ENCODE measurements at places on chromosomes 4 and X.

GRCh38 chrX:12804655-12805054 lies 13.4 kb downstream of the PRPS2 start:
- DNase-seq: peak; percentile 23

GRCh38 chr4:94116842-94117241 lies 90.8 kb upstream of the SMARCAD1 start:
- DNase-seq: no peak

DNA sequence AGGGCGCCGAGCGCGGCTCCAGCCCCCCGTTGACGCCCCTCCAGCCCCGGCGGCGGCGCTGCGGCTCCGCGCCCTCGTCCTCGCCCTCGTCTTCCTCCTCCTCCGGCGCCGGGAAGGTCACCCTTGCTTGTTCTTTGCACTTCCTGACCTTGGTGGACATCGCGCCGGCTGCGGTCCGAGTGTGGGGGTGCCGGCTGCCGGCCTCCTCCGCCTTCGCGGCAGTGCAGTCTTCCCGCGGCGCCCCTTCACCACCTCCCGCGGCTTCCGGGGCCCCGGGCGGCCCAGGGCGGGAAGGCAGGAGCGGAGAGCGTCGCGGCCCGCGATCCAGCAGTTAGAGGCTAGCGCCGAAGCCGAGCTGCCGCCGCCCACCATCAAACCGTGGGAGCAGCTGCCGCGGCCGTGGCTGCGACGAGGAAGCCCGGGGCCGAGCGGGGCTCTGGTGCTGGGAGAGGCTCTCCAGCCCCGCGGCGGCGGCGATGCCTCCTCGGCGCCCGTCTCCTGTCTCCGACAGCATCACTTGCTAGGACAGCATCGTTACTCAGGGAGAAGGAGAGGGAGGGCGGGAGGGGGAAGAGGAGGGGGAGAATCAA lies at the start of gene TRPC3:
Gene TRPC3, minus strand, starts transcription at position 540 of the 590 bp plus-strand sequence. Its CDS starts 380 bp downstream, at position 160.
- DNase-seq: no peak

- DNase-seq: no peak
Observed at GRCh38 chrX:119871245-119871598, 311 bp downstream of the RNF113A start.

- DNase-seq: no peak
Observed at GRCh38 chrX:100979881-100980607, 10.5 kb downstream of the ARL13A start.

DNA sequence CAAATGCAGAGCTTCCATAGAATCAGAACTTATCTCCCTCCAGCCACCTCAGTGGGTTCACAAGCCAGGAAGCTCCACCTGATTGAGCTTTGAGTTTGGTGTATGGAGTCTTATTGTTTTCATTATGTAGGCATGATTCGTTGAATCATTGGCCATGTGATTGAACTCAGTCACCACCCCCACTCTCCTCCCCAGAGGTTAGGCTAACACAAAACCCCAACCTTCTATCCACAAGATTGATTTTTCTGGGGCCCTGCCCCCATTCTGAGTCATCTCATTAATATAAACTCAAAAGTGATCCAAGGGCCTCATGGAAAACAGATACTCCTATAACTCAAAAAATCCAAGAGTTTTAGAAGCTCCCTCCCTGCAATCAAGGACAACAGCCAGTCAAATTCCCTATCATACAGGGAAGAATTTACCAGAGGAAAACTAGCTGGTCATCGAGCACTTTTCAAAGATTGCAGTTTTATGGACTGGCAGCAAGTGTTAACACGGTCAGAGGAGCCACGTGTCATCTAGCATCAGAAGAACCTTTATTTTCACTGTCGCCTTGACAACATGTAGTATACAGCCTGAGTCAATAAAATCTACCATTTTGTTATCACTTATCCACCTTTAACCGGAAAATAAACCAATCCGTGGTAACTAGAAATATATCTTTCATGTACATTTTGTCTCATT lies 35.9 kb upstream of the GUCY1B1 start:
- DNase-seq: peak; percentile 8
